Activated CD8-positive, alpha-beta memory T cell treated with anti-CD3 and anti-CD28 coated beads for 1 hour (primary cell): ENCODE measurements at places on chromosomes 2 and 18.

GRCh38 chr2:20186078-20186854, 38.7 kb downstream of the SDC1 start:
- DNase-seq, result no peak

GRCh38 chr2:55157474-55157884, 74.6 kb downstream of the CLHC1 start:
- no peak for DNase-seq

- no peak for DNase-seq
Observed at GRCh38 chr18:69567813-69568488, 167.3 kb downstream of the DOK6 start.

DNA sequence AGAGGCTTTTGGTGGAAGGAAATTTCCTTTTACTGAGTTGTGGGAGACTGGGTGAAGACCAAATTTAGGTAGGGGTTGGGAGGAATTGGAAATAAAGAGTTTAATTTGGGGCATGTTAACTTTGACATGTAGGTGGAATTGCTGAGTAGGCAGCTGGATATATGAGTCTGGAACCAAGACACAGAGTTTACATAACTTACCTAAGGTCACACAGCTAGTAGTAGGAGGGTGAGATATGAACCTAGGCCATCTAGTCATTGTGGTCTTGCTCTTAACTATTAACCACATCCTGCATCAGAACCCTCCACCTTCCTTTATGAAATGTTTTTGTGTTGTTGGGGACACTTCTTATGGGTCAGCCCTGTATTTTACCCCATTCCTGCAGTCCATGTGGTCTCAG, 113.1 kb downstream of the ICOS start:
- DNase-seq, result no peak

GRCh38 chr2:201432621-201433393, 18.5 kb downstream of the TRAK2 start:
- DNase-seq, result no peak

- no peak for DNase-seq
Observed at GRCh38 chr2:57549642-57550102, 496.9 kb upstream of the VRK2 start.

GRCh38 chr2:170465241-170465640, 249.9 kb upstream of the SP5 start:
- DNase-seq, result no peak

DNA sequence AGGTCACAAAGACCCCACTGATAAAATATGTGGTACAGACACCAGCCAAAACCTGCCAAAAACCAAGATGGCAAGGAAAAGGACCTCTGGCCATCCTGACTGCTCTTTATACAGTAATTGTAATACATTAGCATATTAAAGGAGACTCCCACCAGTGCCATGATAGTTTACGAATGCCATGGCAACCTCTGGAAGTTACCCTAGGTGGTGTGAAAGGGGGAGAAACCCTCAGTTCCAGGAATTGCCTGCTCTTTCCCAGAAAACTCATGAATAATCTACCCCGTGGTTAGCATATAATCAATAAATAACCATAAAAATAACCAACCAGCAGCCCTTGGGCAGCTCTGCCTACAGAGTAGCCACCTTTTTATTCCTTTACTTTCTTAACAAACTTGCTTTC, 129.8 kb upstream of the EPB41L3 start:
- DNase-seq, result no peak

DNA sequence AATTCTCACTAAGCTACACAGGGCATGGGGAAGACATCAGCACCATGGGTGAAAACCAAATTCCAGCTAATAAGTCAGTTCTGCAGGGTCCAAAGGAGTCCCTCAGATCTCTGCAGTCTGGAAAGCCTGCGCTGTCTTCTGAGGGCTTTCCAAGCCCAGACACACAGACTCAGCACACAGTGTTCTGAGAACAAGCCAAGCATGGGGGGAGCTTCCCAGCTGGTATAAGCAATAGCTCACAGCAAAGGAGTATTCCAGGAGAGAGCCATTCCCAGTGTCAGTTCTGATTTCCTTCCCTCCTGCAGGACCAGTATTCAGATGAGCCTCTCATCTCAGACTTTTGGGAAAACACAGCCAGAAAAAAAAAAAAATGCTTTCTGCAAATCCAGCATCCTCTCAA, 370.8 kb downstream of the TNS1 start:
- no peak for DNase-seq

DNA sequence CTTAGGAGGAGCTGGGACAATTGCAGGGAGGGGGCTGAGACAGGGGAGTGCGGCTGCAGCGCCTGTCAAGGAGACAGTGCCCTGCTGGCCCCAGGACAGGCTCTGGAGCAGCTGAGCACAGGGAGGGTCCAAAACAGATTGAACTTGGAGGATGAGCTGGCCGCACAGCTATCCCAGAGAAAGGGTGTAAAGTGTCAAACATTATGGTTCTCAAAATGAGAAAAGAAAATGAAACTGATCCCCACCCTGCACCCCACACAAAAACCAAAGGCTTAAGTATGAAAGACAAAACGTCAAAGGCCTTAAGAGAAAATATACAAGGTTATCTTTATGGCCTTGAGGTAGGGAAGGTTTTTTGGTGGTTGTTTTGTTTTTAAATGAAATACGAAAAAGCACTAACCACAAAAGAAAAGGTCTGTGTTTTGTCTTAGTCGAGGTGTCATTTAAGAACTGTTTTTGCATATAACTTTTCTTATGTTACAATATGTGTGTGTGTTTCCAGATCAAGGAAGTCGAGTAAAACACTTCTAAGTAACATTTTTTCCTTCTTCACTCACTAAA, 111.8 kb downstream of the HDAC4 start:
- DNase-seq, result no peak

- DNase-seq, result no peak
Observed at GRCh38 chr2:181570833-181571661, 85.9 kb downstream of the CERKL start.

GRCh38 chr2:109395494-109396201, 218.1 kb downstream of the SEPTIN10 start:
- DNase-seq, result no peak

DNA sequence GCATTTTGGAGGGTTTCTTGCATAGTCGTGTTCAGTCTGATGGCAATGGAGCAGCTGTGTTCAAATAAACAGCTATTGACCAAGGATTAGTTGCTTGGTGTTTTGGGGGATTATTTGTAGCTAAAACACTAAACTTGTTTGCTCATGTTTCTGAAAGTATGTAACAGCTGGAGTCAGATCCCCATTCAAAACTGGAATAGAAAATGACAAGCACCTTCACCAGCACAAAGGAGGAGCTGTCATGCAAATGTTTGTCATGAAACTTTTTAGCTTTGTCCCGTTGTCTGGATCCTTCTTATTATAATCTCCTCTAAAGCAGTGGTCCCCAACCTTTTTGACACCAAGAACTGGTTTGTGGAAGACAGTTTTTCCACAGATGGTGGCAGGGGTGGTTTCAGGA, 96.9 kb upstream of the ZNF236 start:
- DNase-seq, result no peak

GRCh38 chr2:177127821-177128220, 84.8 kb upstream of the HNRNPA3 start:
- no peak for DNase-seq
